Stimulated activated CD4-positive, alpha-beta T cell treated with anti-CD3 and anti-CD28 coated beads, Interleukin-2, amount 100 ng/mL, for 24 hours (primary cell): ENCODE measurements at places on chromosomes 11 and 22.

DNA sequence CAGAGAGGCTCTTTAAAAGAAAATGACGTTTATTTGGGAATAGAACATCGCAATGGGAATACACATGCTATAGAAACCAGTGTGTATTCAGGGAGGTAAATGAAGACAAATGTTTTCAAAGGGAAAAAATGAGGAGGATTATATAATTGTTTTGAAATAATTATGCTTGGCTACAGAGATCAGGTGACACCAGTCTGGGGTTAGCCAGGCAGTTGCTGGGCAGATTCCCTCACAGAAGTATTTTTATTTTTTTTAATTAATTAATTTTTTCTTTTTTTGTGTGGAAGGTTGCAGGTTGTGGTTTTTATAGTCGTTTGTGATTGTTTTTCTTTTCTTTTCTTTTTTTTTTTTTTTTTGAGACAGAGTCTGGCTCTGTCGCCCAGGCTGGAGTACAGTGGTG, 5.6 kb upstream of the STARD10 start:
- DNase-seq = no peak

DNA sequence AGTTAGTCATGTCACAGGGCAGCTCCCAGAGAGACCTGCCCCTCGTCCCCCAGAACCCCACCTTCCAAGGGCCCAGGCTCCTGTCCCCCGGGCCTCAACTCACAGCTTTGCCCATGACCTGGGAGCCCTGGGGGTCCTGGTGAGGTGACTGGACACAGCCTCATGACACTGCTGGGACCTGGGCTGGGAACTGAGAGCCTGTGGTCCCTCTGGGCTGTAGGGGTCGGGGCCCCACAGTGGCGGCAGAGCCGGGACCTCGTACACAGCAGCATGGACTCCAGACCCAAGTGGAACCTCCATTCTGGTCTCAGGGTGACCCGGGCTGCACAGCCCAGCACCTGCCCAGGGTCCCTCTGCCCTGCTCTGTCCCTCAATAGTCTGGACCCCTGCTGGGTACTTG, 6.9 kb downstream of the APOBEC3A start:
- DNase-seq = no peak

- DNase-seq = peak; percentile 20
Observed at GRCh38 chr11:76598426-76598839, 72.1 kb downstream of the LRRC32 start.

DNA sequence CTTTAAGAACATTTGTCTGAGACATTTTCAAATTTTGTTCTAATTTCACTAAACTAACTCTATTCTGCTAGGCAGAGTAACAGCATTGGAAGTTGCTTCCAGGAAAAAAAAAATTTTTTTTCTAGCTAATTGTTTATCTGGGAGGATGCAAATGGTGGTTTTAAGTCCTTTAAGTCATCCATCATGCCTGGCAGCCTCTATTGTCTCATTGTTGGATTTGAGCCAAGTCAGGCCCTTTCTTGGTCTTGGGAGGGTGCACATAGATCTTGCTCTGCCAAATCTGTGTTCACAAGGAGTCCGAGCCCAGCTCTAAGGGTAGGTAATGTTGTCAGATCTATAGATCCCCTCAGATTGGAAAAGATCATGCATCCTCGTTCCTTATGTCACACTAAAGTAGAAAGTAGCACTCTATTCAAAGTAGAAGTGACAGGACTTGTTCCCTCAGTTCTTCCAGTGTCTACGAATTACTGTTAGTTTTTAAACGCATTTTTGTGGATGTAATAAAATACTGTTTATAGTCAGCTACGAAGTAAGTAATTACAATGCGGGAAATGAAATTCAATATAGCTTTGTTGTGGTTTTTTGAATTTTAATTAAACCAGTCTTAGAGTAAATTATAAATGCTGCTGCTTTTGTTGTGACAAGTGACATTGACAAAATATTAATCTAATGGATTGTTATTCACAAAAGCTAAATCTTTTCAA, 166.0 kb upstream of the RASSF10 start:
- no peak for DNase-seq

DNA sequence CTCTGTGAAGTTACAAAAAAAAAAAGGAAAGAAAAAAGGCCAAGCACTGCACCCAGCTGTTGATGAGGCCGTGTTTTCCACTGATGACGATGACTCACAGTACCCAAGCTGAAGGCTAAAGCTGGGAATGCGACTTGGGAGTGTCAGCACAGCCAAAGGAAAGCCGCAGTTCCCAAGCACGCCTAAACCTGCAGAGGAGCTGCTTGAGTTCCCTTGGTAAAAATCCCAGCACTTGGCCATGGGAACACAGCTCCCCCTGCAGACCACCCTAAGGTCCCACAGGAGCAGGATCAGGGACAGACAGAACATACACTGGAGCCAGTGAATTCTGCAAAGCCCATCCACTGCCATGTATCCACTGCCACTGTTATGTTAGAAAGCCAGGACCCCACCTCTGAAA, 39.9 kb downstream of the SERGEF start:
- peak; percentile 6 for DNase-seq

GRCh38 chr11:94793002-94793401, 24.8 kb downstream of the AMOTL1 start:
- DNase-seq = no peak

GRCh38 chr11:30435488-30435887, 112.6 kb downstream of the ARL14EP start:
- no peak for DNase-seq

DNA sequence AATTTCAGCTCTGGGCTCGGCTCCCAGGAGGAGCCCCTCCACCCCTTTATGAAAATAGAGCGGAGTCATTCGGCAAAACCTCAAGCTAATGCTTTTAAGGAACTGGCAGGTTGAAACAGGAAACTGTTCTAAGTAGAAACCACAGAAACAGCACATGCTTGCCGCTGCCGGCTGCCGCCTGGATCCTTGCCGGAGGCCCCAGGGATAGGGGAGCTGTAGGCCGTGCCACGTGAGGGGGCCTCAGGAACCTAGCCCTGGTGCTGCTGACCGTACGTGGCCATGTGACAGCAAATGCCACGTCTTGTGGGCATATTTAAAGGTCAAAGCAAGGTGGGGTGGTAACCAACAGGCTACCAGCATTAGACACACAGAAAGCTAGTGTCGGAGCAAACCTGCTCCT, 77.9 kb upstream of the TIMP3 start:
- DNase-seq = peak; percentile 55

- no peak for DNase-seq
Observed at GRCh38 chr11:110362971-110363509, 66.6 kb upstream of the RDX start.

GRCh38 chr11:71323876-71324526, 71.6 kb upstream of the SHANK2 start:
- no peak for DNase-seq

- DNase-seq = no peak
Observed at GRCh38 chr11:133515107-133515506, 17.2 kb downstream of the OPCML start.

- no peak for DNase-seq
Observed at GRCh38 chr11:121282386-121282785, 10.2 kb upstream of the SC5D start.

DNA sequence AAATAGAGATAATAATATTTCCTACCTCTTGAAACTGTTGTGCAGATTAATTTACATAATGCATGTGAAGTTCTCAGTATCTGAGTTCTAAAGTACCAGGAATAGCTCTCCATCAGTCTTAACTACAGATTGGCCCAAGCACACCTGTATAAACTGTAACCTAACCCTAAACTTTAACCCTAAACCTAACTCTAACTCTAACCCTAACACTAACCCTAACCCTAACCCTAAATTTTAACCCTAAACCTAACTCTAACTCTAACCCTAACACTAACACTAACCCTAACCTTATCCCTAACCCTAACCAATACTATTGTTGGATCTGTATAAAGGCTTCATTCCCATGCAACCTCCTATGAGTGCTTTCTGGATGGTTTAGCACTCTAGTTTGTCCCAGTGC, 1445.9 kb upstream of the TENM4 start:
- DNase-seq = no peak

- DNase-seq = no peak
Observed at GRCh38 chr22:22728382-22728781, 84.0 kb downstream of the GGTLC2 start.

- no peak for DNase-seq
Observed at GRCh38 chr11:132658004-132658403, 874.3 kb downstream of the OPCML start.

GRCh38 chr11:133388975-133389568, 143.2 kb downstream of the OPCML start:
- DNase-seq = no peak

DNA sequence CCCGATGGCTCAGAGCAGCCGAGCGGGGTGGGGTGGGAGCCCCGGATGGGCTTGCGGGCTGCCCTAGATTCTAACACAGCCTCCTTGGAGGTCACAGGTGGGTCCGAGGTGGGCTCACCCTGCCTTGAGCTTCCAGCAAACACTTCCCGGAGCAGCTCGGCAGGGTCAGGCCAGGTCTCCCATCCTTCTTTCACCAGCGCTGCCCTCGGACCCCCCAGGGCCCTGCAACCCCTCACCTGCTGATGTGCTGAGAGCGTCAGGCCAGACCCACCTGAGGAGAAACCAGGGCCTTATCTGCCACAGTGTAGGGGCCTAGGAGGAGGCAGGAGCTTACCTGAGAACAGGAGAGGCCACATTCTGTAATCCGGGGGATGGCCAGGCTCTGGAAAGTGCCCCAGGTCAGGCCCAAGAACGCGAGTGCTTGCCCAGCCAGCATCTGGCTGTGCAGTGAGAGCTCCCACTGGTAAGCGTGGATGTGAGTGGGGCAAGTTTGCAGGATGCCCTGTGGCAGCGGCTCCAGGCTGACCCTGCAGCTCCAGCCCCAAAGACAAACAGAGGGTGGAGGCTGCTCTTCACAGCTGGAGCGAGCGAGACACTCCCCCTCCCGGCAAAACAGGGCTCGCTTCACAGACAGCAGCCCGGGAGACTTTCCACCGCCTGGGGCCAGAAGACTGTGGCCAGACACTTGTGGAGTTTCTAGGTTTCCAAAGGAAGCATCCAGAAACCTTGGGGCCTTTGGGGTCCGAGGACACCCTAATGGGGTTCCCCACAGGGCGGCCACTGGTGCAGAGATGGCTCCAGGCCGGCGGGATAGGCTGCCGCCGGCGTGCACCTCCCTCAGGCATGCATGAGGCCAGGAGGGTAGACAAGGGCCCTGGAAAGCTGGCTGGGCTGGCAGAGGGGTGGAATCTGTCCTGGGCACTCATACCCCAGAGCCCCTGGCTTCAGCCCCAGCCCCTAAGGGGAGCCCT, at the start of gene IL17REL:
IL17REL (minus strand) TSS at position 555 of the 971 bp plus-strand sequence; CDS start at position 436, 119 bp downstream.
- no peak for DNase-seq

DNA sequence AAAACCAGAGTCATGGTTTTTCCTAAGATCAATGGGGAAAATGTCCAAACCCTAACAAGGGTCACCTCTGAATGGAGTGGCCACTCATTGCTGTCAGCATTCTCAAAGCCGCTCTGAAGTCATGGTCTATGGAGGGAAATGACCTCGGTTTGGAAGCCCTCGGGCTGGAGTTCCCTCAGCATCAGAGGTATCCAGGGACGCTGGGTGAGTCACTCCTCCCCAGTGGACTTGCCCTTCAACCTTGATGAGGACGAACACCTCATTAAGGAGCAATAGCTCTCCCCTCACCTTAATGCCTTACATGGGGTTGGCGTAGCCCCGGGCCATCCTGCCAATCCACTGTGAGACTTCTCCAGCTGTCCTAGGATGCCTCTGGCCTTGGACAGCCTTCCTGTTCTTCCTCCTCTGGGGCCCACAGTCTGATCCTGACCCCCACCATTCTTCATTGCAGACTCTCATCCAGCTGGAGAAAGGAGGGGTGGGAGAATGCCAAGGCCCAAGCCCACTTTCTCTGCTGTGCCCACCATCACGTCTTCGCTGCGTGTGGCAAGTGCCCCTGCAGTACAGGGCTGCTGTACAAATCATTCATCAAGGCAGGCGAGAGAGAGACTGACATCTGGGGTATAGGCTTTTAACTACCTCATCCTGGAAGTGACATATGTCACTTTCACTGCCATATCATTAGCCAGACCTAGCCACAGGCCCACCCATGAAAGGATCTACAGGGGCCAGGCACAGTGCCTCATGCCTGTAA, 25.4 kb upstream of the MYH9 start:
- DNase-seq = no peak

DNA sequence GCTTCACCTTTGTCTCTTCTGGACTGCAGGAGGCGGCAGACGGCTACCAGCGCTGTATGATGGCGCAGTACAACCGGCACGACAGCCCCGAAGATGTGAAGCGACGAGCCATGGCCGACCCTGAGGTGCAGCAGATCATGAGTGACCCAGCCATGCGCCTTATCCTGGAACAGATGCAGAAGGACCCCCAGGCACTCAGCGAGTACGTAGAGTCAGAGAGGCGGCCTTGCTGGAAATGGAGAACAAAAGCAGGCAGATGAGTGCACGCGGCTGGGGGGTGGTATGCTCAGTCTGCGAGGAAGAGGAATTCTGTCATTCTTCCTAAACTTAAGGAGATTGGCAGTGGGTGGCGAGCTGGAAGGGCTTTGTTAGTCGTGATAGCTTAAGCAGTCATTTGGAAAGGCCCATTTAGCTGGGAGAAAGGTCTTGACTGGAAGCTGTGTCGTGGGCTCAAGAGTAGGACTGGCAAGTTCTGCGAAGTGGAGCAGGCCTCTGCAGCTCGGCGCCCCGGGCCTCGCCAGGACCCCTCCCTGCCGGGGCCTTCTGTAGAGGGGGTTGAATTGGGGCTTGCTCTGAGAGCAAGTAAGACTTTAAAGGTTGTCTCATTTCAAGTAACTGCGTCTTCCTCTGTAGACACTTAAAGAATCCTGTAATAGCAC, 3.0 kb upstream of the FERMT3 start:
- DNase-seq = no peak

DNA sequence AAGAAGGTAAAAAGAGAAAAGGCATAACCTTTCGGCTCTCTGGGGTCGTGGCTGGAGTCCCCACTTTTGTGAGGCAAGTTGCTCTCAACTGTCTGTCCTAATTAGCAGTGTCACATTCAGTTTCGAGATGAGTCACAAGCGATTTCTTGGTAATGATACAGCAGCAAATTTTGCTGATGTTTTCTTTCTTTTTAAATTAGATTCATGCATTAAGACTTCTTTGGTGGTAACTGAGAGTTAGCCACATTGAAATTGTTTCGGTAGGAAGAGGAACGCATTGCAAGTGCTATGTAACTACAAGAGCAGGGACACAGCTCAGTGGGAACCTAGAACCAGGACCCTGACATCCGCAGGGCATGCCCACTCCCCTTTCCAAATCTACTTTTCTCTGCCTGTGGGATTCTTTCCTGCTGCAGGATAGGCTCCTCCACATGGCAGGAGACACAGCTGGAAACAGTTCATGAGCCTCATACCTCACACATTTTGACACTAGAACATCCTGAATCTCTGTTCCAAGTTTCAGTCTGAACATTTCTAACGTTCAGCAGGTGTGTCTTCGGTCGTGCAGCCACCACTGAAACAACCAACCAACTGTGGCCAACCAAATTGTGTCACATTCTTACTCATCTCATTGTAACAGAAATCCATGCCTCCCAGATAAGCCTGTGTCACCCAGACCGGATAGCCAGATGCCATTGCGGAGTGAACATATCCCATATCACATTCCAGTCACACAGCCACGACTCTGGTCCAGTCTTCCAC, 987.6 kb downstream of the NTM start:
- DNase-seq = no peak

GRCh38 chr11:68036717-68037239, 2.0 kb upstream of the TCIRG1 start:
- no peak for DNase-seq
